ENCODE measurements at places on chromosomes 2 and 18.

DNA sequence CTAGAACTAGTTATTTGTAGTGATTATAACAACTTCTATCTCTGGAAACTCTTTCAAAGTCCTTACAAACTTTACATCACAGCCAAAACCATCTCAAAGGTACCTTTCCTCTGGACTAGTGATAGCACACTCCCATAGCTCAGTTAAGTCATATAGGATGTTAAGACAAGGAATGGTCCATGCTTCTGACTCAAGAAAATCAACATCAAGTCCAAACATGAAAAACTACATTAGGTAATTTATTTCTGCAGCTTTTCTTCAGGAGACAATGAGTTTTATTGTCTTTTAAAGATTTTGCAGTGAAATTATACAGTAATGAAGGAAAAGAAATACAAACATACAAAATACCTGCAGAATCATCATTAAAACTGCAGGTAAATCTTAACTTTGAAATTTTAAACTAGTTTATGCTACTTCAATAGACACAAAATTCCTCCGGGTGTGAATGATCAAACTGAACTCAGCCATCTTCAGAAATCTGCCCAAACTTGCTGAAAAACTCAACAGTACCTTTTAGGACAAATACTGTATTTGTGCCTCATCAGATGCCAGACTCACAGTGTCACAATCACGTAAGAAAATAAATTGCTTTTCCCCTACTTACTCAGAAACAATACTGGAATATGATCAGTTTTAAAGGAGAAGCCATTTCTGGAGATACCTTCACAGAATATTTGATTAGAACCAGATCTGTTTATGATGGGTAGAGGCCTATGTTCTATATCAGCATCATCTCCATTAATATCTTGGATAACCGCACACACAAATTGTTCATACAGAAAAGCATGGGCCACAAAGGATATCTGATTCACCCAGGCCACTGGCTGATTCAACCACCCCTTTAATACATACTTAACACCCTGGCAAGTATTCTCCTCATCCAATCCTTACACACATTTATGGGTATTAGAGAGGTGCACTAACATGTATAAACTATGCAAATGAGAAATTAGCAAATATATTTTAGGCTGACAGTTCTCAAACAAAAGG lies 2.6 kb downstream of the TMEM131 start:
- no peak for DNase-seq

DNA sequence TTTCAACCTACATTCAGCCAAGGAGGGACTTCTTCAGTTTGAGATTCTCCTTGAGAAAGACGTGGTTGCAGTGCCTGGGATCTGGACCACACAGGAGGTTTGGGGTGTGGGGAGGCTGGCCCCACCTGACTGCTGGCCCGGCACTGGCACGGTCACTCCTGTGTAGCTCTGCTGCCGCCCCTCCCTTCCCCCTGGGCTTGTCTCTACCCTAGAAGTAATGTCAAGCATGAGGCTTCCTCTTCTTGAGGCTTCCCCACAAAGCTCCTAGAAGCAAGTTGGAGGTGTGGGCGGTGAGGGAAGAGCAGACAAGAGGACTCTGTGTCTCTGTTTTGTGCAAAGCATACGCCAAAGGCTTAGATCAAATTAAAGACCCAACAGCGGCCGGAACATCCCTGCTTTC lies 8.7 kb downstream of the KLHL29 start:
- DNase-seq, result no peak

DNA sequence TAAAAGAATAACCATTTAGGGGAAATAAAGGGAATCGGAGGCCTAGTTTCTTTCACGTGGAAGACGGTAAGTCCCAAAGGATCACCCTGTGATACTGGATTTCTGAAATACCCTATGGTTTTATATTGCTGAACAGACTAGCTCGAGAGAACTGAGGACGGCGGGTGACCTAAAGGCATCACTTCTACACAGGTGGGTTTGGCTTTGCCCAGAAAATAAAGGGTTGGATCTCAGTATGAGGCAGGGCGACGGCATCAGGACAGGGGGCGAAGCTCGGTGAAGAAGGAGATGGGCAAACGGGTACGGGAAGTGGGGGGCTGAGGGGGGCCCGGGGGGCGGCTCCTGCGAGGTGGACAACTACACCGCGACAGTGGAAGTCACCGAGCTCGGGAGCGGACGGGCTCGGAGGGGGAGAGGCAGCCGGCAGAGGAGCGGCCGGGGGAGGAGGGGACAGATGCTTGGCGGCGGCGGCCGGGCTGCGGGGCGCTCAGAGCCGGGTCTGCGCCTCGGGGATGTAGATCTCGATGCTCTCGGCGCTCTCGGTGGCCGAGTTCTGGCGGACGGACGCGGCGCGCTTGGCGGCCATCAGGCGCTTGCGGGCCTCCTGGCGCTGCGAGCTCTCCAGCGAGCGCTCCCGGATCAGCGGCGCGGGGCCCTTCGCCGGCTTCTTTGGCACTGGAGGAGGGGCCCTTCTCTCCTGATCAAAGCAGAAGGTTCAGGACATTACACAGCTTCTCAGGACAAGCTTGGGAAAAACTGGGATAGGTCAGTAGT lies 48.9 kb downstream of the TGIF1 start:
- no peak for DNase-seq

DNA sequence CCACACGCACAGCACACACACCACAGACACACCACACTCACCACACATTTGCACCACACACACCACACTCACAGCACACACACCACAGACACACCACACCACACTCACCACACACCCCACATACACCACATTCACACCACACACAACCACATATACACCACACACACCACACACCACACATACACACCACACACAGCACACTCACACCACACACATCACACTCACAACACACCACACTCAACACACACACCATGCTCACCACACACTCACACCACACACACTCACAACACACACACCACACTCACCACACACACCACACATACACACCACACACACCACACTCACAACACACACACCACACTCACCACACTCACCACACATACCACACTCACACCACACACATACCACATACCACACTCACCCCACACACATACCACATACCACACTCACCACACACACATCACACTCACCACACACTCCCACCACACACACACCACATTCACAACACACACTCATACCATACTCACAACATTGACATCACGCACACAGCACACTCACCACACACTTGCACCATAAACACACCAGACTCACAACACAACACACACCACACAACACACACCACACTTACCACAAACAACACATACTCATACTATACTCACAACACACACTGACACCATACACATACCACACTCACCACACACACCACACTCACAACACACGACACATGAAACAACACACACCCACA lies 60.0 kb downstream of the SDC1 start:
- no peak for DNase-seq

DNA sequence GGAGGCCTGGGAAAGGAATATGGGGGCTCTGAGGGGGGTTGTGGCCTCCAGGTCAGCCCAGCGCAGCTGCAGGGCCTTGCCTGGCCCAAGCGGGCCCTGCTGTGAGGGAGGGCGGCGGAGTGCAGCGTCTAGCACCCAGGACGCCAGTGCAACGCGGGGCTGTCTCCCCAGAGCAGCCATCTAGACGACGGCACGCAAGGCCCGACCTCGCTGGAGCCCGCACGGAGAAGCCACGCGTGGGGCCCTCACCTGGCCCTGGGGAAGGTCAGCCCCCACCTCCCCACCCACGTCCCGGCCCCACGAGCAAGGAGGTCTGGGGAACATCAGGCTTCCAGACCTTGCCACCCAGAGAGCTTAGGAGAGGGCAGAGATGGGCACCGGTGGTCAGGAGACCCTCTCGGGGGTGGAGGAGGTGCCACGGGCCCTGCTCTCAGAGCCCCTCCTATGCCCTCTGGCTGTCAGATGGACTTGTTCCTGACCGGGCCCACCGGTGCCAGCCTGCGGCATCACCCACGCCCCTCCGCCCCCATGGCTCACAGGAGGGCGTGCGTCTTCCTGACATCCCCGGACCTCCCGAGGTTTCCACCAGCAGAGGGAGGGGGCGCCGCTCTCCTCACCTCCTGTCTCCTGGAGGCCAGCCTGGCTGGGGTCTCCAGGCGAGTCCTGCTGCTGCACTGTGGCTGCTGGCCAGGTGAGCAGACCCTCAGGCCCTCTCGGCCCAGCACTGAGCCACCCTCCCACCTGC lies 17.0 kb downstream of the GPR35 start:
- no peak for DNase-seq

DNA sequence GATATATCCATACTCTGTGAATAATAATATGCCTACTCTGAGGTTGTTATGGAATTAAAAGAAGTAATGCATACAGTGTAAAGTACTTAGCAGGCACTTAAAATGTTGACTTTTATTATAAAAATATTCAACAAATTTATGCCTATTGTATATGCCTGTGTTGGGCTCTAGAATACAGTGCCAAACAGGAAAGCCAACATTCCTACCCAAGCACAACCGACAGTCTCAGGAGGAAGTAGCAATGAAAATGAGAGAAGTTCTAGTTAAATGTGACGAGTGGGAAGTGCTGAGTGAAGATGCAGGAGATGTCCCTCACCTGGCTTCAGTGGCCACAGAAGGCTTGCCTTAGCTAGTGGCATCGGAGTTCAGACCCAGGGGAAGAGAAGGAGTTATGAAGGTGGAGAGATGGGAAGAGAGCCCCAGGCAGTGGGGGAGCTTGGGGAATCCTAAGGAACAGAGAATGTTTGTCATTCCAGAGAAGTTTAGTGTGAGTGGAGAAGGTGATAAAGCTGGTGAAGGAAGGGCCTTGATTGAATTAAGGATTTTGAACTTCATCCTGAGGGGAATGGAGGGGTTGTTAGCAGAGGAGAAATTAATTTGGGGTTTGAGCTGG lies 105.4 kb upstream of the CNGA3 start:
- DNase-seq, result no peak

DNA sequence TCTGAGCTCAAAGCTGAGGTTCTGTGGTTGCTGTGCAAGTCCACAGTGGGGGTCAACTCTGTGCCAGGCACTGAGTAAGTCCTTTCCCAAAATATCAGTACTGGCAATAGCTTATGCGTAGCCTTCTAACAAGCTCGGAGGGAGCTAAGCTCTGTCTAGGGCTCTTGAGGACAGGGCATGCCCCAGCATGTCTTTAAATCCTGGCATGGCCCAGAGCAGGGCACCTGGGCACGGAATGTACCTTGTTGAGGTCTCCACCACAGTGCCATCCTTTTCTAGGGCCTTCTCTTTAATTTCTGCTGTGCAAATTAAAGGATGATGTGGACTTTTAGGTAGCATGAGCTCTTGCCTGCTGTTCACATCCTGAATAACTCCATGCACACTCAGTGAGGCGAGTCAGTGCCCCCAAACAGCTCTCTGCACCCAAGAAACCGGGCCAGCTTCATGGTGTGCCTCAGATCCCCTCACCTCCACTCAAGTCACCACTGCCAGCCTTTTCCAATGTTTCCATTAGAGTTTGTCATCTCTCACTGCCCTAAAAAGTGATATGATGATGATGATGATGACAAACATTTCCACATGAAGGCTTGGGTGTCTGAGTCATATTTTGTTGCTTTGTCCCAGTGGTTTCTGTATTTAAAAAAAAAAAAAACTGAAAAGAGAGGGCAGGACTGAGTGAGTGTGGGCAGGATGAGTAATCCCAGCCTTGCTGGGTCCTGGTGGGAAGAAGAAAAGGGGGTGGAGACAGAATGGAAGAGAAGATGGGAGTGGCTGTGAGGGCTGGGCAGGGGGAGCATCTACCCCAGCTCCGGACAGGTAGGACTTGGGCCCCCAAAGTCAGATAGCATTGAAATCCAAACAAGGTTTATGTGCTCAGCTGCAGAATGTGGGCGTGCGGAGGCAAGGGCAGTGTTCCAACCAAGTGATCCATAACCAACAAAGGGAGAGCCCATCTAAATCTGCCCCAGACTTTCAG lies 78.9 kb downstream of the ZBTB7C start:
- DNase-seq, result no peak

DNA sequence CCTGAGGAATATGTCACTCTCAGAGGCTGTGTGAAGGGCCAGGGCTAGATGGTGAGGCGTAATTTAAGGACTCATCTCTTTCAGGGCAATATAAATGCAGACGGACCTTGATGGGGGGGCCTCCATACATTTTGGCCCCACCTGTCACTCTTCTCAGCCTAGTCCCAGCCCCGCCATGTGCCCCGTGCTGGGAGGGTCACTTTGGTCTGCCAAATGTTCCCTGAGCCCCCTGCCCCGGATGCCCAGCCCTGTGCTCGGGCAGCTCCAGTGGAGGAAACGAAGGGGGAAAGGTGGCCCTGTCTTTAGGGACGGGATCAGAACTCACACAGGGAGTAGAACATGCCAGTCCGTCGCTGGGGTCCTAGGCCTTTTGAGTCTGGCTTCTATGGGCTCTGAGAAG lies 168.6 kb downstream of the KLHL29 start:
- DNase-seq, result no peak

GRCh38 chr2:183371545-183371944 lies 247.3 kb downstream of the NUP35 start:
- DNase-seq, result no peak

All from omental fat pad (tissue), 4 donors.